ENCODE measurements at places on chromosomes 3 and 15.

- no peak for DNase-seq
Observed at GRCh38 chr3:142636050-142636449, 39.9 kb downstream of the PLS1 start.

- DNase-seq, result no peak
Observed at GRCh38 chr3:110267304-110267845, 804.2 kb upstream of the NECTIN3 start.

DNA sequence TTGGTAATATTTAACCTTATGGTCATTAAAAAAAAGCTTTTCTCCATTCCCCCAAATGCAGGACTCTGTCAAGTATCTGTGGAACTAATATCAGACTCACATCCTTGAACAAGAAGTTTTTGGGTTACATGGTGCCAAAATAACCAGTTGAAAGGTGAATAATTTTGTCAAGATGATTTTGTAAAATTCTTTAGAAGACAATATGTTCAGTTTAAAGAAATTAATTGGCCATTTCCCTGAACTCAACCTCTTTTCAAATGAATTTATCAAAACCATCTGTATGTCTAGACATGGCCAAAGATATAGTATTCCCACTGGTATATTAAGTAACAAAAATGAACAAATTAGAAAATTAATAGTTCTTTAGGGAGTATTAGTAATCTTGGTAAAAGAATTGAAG is 280.5 kb downstream of the MBNL1 start:
- DNase-seq, result no peak

- DNase-seq, result peak; percentile 34
Observed at GRCh38 chr15:23035964-23036566, 3.3 kb downstream of the TUBGCP5 start.

GRCh38 chr3:108847187-108847586 is 24.6 kb downstream of the TRAT1 start:
- DNase-seq, result no peak

- DNase-seq, result no peak
Observed at GRCh38 chr3:188446766-188447165, 292.8 kb downstream of the LPP start.

DNA sequence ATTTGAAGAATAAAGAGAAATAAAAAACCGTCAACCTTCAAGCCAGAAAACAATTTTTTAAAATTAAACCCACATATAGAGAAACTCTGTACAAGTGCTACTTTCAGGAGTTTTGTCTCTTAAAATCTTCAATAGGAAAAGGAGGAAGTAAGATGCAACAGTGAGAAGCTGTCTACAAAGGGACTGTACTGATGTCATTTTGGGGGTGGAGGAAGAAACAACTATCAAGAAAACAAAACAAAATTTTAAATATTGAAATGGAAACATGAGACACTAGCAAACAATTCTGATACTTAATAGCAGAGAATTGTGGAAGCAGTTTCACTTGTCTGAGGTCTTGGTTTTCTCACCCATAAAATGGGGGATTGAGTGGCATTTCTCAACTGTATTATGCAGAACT is 84.4 kb downstream of the SLMAP start:
- no peak for DNase-seq

- DNase-seq, result no peak
Observed at GRCh38 chr3:149438981-149439380, 35.5 kb upstream of the TM4SF4 start.

DNA sequence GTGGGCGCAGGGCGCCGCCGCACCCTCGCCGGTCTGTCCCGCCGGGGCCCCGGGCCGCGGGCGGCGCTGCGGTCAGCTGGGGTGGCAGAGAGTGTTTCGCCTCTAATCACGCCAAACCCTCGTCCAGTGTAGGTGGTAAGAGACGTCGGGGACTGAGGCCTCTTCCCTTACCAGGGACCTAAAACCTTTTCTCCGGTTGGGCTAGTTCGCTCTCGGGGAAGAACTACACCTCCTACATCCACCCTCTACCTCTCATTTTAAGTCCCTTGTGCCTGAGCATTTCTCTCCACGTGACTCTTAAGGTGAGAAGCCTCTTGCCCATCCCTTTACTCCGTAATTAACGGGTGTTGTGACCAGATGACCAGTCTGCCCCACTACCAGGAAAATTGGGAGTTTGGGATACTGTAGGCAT is 520 bp downstream of the TMEM42 start:
- DNase-seq, result no peak

GRCh38 chr3:167084545-167084944 is 295.6 kb downstream of the ZBBX start:
- DNase-seq, result no peak

GRCh38 chr3:40593351-40593750 is 68.6 kb downstream of the ZNF621 start:
- no peak for DNase-seq

GRCh38 chr3:152076148-152076547 is 192.6 kb upstream of the MBNL1 start:
- no peak for DNase-seq

GRCh38 chr3:45048244-45048643 is 22.1 kb downstream of the CLEC3B start:
- no peak for DNase-seq

DNA sequence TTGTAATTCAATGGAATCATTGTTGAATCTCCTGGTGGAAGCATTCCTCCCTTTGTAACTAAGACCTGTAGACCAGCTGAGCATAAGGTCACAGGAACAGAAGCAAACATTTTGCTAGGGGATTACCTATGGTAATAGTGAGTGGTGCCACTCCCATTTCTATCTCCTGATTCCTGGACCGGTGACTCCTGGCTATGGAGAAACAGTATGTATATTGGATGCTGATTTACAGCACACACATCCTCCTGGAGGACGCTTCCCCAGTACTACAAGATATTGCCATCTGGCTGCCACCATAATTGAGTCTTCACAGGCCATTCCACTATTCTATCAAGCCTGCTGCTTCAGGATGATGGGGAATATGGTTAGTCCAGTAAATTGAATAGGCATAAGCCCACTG is 33.3 kb upstream of the XCR1 start:
- DNase-seq, result no peak

Data from CD4-positive, alpha-beta T cell treated with Interleukin-6 at 100 ng/mL for 8 hours (primary cell).